ENCODE measurements at places on chromosomes 6 and 20. TPM values are rescaled to one million over a fixed set of nuclear protein-coding genes. Genes with fewer than 3 reads are reported as not detected.

Gene GUCA1A
- total RNA-seq, result not detected

- no peak for DNase-seq
Measured at GRCh38 chr6:41652866-41653652, 14.8 kb downstream of the MDFI start.

GRCh38 chr20:33653218-33653899 is 8.8 kb upstream of the C20orf144 start:
- DNase-seq, result no peak

Gene HLA-DRB1
- 229 TPM for total RNA-seq

DNA sequence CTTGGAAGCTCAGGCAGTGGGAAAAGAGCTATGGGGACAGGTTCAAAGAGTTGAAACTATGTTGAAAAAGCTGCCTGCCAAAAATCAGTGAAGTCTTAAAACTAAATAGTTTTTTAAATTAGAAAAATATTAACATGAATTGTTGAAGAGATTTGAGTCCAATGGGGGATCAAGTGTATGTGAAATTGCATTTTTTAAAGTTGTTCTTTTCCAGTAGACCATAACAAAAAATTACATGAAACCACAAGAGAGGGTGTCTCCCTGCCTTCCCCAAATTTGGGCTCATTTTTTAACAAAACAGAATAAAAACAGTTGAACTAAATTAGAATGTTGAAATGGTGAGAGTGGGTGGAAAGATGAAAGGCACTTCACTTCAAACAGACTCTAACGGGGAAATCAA is 31.5 kb upstream of the COL10A1 start:
- no peak for DNase-seq

GRCh38 chr6:111057074-111057752 is 30.1 kb upstream of the SLC16A10 start:
- peak; percentile 22 for DNase-seq

GRCh38 chr6:87408721-87409155 is 966 bp downstream of the CFAP206 start:
- no peak for DNase-seq

Gene BCAS1
- not detected for total RNA-seq

Gene NRSN1
- total RNA-seq, result not detected

Gene NKX2-4
- total RNA-seq, result not detected

Gene HLA-DOA
- 4.0 TPM for total RNA-seq

Gene COL9A3
- not detected for total RNA-seq

GRCh38 chr6:36729161-36729524 is 31.5 kb downstream of the RAB44 start:
- no peak for DNase-seq

Gene MCHR2
- total RNA-seq, result not detected

Gene CFB
- 0.33 TPM for total RNA-seq

GRCh38 chr6:91485047-91485446 is 898.2 kb upstream of the MAP3K7 start:
- no peak for DNase-seq

GRCh38 chr6:903761-904160 is 210.8 kb upstream of the EXOC2 start:
- no peak for DNase-seq

- no peak for DNase-seq
Measured at GRCh38 chr6:110547266-110547964, 71.0 kb upstream of the SLC22A16 start.

- no peak for DNase-seq
Measured at GRCh38 chr6:84546427-84546914, 217.9 kb downstream of the TBX18 start.

Gene FAM229B
- total RNA-seq, result 2.0 TPM

Gene PGK2
- total RNA-seq, result not detected

DNA sequence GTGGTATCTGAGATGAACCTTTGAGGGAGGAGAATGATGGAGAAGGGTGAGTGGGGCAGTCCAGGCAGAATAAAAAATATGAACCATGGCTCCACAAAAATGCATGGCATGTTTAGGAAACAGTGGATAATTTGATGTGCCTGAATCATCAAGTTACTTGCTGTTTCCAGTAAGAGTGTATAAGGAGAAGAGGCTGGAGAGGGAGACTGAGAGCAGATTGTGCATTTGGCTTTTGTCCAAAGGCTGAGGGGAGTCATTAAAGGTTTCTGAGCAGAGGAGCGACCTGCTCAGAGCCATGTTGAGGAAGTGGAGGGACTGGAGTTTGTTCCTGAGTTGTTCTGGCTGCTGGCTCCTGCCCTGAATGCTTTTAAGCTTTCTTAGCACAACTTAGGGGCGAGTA is 6.1 kb downstream of the MMP24 start:
- no peak for DNase-seq

Gene HUS1B
- total RNA-seq, result 2.8 TPM

DNA sequence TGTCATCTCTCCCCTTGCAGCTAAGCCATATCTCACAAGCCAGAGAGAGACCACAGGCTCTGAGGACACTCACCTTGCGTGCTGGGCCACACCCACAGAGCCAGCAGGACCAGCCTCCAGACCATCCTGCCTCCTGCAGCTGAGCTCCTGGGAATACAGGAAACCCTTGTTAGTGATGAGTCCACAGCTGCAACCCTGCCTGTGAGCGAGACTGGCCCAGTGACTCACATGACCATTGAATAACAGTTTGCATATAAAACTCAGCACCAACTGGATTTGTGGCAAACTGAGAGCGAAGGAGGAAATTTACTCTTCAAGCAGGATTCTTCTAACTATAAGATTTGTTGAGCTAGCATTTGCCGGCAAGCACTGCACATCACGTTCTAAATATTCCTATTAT is 3.0 kb downstream of the THBS2 start:
- no peak for DNase-seq

Gene HLA-G
- total RNA-seq, result 0.32 TPM

Data from naive thymus-derived CD4-positive, alpha-beta T cell (primary cell).